ENCODE measurements at places on chromosomes 2 and 18.

- DNase-seq, result no peak
Observed at GRCh38 chr2:188573453-188573852, 281.8 kb downstream of the GULP1 start.

DNA sequence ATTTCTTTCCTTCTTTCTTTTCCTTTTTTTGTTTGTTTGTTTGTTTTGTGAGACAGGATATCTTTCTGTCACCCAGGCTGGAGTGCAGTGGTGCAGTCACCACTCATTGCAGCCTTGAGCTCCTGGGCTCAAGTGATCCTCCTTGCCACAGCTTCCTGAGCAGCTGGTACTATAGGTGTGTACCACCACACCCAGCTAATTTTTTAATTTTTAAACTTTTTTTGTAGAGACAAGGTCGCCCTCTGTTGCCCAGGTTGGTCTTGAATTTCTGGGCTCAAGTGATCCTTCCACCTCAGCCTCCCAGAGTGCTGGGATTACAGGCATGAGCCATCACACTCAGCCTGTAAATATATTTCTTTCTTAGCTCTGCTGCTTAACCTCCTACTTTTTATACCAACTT, 83.4 kb upstream of the CYP20A1 start:
- no peak for DNase-seq

GRCh38 chr2:174046172-174046571, 81.0 kb upstream of the SP3 start:
- no peak for DNase-seq

GRCh38 chr2:140502951-140503630, 1627.7 kb downstream of the LRP1B start:
- no peak for DNase-seq

DNA sequence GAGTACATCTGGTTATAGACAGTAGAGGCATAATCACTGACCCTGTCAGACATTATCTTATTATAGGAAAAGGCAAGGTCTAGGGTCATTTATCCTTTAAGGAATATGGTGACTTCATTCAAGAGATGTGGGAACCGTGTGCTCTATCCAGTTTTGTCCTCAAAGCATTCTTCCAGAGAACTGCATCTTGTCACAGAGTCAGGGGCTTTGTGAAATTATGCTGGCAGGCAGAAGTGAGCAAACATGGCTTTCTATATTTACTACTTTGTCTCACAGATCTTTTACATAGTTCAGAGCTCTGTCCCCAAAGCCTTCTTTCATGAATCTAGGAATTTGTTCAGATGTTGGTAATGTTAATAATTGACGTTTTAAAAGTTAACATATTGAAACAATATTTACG, 177.4 kb downstream of the ASXL3 start:
- no peak for DNase-seq
